Stimulated activated CD4-positive, alpha-beta T cell treated with anti-CD3 and anti-CD28 coated beads, Interleukin-1b, Interleukin-23, amount 100 ng/mL, for 1 hour (primary cell): ENCODE measurements at places on chromosomes 11 and 22.

- no peak for DNase-seq
Observed at GRCh38 chr22:45843986-45844385, 133.0 kb downstream of the WNT7B start.

GRCh38 chr11:80118073-80118472, 677.2 kb upstream of the TENM4 start:
- DNase-seq, result no peak

DNA sequence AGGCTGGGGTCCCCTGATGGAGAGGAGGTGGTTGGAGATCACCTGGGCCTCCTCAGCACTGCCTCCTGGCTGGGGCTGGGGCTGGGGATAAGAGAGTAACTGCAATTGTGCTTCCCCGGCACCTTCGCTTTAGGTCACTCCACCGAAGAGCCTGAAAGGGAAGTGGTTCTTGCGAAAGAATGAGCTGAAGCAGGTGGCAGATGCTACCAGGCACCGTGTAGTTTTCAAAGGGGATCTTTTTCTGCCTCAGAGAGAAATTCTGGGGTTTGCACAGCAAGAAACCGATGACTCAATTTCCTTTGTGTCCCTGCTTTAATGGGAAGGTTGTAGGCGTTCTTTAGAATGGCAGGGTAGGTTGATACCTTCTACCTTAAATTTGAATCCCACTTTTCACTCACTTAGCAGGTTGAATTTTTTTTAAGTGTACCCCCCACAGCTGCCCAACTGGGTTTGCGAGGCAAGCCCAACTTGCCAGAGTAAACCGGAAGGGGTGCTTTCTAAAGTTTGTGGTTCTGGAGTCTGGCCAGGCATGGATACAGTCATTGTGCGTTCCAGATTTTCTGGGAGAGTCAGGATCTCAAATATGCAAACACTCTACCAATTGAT, 5.3 kb downstream of the CD44 start:
- DNase-seq, result no peak

DNA sequence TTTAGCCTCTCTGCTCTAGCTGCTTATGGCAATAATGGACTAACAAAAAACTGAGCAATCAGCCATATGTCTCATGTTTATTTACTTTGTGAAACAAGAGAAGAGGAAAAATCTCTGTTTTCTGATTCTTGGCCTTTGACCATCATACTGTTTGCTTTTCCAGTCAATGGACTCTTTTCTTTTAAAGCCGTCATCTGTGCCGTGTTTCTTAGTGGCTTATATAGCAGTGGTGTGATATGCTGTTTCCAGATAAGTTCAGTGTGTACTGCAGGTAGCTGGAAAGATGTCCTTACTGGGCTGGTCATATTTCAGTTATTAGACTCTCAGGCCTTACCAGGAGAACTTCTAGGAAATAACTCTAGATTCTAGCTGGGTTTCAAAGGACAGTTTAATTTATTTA, 33.6 kb upstream of the TECTA start:
- DNase-seq, result no peak

DNA sequence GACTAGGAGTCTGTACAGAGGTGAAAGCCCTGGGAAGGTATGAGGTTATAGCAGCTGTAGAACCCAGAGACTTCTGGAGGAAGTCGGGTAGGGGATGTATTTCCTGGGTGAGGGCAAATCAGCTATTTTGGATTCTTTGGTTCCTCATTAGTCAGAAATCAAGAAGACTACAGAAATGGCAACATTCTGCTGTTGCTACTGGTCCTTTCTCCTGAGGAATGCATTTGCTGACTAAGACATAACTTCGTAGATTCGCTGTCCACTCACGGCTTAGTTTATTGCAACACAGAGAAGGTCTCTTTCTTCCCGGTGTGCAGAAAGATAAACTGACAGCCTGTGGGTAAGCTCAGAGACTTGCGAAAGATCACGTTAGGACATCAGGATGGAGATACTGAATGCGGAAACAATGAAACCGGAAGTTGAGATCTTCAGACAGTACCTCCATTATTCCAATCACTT, 25.3 kb upstream of the SESN3 start:
- DNase-seq, result no peak

- DNase-seq, result no peak
Observed at GRCh38 chr22:46446799-46447198, 90.6 kb downstream of the CELSR1 start.

DNA sequence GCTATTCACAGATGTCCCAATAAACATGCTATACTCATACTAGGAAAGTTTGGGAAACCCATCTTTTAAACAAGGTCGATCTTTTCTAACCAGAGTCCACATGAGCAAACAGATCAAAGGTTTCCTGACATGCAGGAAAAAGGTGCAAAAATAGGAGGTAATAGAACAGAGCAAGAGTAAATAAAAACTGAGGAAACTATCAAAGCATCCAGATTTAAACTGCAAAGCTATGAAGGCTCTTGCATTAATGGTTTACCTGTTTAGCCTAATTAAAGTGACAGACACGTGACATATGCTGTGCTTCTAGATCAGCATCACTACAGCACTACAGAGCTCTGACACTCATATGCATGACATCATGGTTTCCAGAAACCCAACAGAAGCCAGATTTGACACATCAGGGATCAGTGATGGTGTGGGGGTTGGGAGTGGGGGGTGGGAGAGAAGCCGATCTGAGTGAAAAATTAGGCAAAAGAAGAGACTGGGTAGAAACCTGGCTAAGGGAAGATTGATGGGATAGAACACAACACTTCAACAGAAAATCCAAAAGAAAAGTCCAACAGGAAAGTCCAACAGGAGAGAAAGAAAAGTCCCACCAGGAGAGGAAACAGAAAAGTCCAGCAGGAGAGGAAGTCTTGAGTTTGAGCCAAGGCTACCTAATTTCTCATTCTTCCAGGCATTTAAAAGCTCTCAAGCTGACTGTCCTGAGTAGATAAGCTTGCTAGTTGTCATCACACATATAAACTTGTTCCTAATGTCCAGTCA, 262.3 kb downstream of the SOX6 start:
- DNase-seq, result no peak

DNA sequence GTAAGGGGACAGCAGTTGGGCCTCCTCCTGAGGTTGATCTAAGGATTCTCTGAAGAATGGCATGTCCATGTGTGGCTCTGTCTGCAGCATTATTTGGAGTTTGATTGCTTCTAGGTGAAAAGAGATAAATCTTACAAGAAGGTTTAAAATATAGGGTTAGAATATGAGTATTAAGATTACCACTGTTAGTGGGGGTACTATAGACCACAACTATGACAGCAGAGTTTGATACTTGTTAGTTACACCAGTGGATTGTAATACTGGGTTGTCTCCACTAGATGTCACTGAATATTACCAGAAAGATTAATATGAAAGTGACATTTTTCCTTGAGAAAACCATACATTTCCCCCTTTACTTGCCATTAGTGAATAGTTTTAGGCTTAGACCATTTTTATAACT, 47.9 kb downstream of the ZNF280B start:
- DNase-seq, result no peak

DNA sequence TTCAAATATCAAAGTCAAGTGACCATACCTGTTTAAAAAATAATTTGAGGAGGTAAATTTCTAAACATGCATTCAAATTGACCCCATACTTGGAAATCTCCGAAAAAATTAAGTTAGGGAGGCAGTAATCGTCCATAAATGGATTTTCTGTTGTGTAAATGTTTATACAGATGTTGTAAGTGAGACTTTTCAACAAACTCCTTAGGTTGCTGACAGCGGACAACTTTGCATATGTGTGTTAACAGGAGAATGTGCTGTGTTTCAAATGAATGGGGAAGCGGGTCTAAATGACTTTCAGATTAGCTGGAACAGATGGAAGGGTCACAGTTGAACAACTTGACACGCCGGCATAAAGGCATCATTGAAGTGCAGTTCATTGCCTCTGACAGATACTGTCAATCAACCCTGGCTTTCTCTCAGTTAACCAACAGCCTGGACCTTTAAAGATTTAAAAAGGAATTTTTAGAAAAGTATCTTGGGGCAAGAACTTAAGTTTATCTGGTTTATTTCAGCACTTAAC, 98.2 kb upstream of the DBX1 start:
- DNase-seq, result no peak

- no peak for DNase-seq
Observed at GRCh38 chr11:123152951-123153350, 42.1 kb downstream of the CLMP start.
